GM20000 (cell line): ENCODE measurements at places on chromosomes 2 and 18.

DNA sequence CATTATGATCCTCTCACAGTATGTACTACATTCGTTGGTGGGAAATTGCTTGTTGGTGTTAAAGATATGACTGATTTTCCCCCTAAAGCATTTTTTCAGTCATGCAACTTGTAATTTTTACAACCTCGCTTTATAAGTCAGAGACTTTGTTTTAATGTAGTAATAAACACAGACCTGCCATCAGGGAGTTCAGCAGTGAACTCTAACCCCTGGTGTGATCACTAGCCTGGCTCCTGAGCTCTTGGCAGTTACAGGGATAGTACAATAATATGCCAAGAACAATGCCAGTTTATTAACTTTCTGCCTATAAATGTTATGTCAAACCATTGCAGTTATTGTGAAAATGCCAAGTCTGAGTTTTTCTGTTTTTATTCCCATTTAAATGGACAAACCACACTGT, 93.8 kb downstream of the EDAR start:
- DNase-seq = no peak

DNA sequence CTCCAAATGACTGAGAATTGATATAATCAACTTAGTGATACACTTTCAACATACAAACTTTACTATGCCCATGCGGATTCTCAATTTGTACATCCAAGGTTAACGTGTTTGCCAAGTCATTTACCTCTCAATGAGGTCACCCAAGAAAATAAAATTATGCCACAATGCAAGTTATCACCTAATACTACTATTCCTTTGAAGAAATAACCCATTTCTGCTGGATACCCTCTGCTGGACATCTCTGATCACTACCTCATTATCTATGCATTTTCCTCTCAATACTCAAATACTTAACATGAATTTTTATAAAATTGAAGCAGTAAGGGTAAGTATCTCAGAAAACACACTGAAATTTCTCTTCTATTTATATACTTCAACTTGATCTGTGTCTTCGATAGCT, 12.7 kb downstream of the HNRNPLL start:
- no peak for DNase-seq

GRCh38 chr2:196853301-196854087, 44.3 kb upstream of the C2orf66 start:
- no peak for DNase-seq

DNA sequence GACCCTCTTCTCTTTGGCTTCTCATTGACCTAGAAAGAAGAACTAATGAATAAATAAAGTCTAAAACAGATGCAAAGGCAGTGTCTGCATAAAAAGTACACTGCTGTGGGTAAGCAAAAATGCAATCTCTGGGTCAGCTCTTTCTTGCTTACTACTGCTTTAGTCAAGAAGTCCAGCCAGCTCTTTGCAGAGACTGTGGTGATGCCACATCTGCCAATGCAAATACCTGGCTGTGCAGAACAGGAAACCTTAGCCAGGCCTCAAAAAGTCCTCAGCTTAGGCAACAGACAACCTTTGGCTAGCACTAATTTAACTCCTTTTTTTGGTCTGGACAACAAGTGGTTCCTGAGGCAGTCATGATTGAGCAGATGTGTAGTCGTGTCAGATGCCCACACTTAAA, 73.6 kb upstream of the RND3 start:
- no peak for DNase-seq

GRCh38 chr18:13608791-13609532, 117.4 kb downstream of the FAM210A start:
- no peak for DNase-seq

GRCh38 chr18:2683055-2683454, 27.5 kb downstream of the SMCHD1 start:
- DNase-seq = no peak

- DNase-seq = no peak
Observed at GRCh38 chr2:195473862-195474261, 183.2 kb upstream of the SLC39A10 start.
